ENCODE measurements at places on chromosomes 16 and 17.

- no peak for DNase-seq
Measured at GRCh38 chr16:74522160-74522559, 84.8 kb downstream of the GLG1 start.

DNA sequence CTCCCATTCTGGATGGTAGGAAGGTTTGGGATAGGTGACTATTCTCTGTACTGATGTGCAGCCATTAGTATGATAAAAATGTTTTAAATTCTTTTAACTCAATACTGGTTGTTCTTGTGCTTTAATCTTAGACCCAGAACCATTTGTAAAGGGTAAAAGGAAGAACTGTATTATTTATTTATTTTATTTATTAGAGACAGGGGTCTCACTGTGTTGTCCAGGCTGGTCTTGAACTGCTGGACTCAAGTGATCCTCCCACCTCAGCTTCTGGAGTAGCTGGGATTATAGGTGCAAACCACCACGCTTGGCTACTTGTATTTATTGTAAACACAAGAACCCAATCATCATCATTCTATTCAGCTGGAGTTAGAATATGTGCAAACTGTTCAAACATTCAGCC lies 2.2 kb upstream of the MOSMO start:
- DNase-seq, result no peak

- DNase-seq, result no peak
Measured at GRCh38 chr17:30996486-30996885, 25.6 kb downstream of the RNF135 start.

GRCh38 chr17:78905116-78905515 lies 2.1 kb upstream of the CEP295NL start:
- DNase-seq, result no peak

DNA sequence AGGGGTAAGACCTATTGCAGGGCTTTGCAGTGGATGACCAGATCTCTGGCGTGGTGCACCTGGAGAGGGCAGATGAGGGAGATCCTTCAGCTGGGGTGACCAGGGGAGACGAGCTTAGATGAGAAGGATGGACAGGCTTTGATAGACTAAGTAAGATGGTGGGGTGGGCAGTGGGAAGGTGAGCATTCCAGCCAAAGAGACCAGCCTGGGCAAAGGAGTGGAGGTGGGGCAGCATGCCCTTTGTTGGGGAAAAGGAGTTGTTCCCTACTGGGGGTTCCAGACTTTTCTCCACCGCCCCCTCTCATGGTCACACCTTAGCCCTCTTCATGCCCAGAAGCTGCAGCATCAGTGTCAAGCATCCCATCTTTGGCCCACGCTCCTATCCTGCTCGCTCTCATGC lies 27.6 kb downstream of the ANKRD40 start:
- DNase-seq, result no peak

DNA sequence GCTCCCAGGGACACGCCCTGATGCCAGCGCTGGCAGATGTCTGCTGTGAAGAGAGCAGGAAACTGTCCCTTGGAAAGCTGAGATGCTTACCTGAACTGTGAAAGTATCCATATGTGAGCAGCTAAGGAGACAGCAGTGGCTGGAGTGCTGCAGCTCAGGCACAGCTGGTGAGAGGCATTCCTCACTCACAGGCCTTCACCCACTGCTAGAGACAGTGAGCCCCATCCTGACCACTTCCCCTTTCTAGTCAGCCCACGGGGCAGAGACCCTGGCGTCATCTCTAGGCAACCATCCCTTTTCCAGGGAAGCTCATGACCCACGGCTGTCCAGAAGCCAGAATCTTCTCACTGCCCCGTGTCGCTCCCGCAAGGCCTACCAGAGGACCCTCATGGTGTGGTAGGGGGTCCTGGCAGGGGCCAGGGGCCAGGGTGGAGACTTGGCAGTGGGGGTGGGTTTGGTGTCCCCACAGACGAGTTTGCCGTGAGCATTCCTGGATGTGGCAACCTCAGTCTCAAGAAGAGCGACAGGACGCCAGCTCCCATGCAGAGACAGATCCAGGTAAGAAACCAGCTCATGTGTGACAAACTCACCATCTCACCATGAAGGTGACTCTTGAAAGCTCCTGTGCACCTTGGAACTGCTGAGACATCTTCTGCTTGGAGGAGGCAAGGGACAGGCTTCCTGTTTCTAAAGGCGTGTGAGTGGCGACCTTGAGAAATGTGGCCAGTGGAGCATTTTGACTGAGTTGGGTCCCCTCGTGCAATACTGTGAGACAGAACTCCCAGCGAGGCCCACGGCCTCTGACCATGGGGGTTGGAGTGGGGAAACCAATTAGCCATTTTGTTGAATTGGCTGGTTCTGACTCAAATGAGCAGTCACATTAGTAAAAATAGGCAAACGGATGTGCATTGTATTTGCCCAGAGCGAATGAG lies at the start of gene SCIMP:
TSS of gene SCIMP (minus strand) at position 216 of the 932 bp plus-strand sequence. CDS start at position 111, 105 bp downstream.
- no peak for DNase-seq

GRCh38 chr17:67998466-67998865 lies 2.2 kb upstream of the C17orf58 start:
- no peak for DNase-seq

GRCh38 chr16:53901408-53901807 lies 197.5 kb downstream of the FTO start:
- DNase-seq, result no peak

DNA sequence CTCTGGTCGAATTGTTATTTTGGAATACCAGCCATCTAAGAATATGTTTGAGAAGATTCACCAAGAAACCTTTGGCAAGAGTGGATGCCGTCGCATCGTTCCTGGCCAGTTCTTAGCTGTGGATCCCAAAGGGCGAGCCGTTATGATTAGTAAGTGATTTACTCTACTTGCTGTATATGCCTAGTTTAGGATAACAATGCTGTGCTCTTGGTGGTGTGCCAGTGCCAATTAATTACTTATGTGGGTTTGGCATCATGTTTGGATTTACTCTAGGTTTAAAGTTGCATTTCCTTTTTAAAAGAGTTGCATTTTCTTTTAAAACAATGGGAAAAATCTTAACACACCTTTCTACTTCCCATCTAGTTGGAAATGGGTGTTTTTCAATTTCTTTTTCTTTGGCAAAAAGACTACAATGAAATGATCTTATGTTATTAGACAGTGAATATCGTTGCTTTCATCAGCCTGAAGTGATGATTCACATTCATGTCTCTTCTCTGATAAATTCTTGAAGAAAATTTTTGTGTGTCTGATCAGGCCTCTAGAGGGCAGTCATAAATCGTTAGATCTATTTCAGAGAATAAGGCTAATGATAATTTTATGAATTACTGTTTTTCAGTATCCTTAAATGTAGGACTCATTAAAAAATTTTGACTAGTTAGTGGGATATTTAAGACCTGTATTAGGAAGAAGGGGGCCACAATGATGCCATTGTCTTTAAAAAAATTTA lies 5.6 kb downstream of the SF3B3 start:
- DNase-seq, result peak; percentile 46

DNA sequence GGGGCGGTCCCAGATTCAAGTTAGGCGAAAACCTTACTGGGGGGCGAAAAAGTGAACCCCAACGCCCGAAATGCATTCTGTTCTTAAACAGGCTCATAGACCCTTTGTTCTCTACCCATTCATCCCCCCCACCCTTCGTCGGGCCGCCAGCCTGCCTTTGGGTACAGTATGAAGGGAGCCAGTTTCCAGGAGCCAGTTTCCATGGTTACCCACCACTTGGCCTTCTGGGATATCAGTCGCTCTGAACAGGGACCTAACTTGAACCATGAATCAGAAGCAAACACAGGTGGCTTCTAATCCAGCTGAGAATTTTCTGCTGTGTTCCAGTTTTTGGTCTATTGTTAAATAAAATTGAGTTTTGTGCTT lies 532 bp downstream of the DHX40 start:
- DNase-seq, result peak; percentile 41

- no peak for DNase-seq
Measured at GRCh38 chr16:67141391-67141790, 9.4 kb downstream of the B3GNT9 start.

- no peak for DNase-seq
Measured at GRCh38 chr16:78823027-78823426, 723.6 kb downstream of the WWOX start.

DNA sequence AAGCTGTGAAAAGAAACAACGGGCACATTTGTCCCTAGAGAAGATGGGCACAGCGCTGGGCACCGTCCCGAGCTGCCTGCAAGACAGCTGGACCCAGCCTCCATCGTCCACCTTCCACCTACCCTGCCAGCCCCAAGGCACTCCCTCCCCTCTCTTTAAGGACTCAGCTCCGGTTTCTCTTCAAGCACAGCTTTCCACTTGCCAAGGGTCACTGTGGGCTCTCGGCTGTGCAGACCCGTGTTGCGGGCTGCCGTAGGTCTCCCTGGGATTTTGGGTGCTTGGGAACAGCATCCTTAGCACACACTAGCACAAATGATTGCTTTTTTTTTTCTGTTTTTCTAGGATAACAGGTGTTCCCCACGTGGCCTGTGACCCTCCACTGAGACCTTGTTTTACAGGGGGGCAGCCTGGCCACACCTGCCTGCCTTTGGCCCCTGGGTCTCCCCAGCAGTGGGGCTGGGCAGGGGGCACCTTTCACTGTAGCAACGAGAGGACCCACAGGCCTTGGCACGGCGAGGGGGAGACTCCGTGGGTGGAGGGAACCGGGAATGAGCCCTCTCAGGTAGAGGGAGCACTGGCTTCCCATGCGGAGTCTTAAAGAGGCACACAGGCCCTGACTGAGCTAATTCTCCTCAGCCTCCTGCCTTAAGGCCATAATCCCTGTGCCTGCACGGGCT lies 1.4 kb downstream of the CHMP6 start:
- no peak for DNase-seq

GRCh38 chr17:47276868-47277267 lies 23.2 kb downstream of the ITGB3 start:
- DNase-seq, result peak; percentile 76

GRCh38 chr17:7354262-7354843 lies 603 bp upstream of the TMEM95 start:
- DNase-seq, result no peak

GRCh38 chr17:60680754-60681153 lies 3.1 kb downstream of the BCAS3 start:
- DNase-seq, result no peak

- no peak for DNase-seq
Measured at GRCh38 chr16:22887445-22887844, 73.5 kb downstream of the HS3ST2 start.

DNA sequence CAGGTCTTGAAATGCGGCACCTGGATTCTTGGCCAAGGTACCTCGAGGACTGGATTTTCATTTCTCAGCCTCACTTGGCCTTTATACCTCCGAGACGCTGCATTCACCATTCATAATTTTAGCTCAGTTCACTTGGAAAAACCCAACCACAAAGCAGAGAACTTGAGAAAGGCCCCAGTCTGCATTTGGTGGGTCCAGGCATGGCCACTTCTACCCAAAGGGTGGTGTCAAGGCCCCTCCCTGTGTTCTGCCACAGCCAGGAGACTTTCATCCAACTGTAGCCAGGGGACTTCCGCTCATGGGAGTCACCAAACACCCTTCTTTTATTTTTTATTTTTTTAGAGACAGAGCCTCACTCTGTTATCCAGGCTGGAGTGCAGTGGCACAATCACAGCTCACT lies 14.7 kb upstream of the TVP23A start:
- DNase-seq, result no peak

GRCh38 chr17:45369421-45369820 lies 52.6 kb upstream of the MAP3K14 start:
- no peak for DNase-seq

GRCh38 chr16:19722269-19722952 lies 4.3 kb downstream of the IQCK start:
- no peak for DNase-seq

DNA sequence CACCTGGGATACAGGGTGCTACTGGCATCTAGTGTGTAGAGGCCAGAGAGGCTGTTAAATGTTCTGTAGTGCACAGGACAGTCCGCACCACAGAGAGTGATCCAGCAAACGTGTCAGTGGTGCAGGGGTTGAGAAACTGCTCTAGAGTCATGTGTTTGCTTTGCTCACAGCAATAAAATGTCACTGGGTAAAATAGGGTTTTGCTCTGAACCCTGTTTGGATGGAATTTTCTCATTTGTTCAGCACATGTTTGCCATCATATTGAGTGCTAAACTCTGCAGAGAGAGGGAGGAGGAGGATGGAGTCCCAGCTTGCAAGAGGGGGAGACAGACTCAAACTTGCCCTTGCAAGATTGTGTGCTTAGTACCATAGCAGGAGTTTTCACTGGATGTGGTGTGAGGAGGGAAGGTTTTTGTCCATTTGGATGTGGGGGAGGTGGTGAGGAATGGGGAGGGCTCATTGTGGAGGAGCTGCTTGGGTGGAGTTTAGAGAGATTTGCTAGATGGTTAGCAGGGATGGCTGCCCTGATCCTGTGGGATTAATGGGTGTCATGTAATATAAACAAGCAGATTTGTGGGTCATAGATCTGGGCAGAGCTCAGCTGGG lies 11.8 kb downstream of the PLCG2 start:
- no peak for DNase-seq

DNA sequence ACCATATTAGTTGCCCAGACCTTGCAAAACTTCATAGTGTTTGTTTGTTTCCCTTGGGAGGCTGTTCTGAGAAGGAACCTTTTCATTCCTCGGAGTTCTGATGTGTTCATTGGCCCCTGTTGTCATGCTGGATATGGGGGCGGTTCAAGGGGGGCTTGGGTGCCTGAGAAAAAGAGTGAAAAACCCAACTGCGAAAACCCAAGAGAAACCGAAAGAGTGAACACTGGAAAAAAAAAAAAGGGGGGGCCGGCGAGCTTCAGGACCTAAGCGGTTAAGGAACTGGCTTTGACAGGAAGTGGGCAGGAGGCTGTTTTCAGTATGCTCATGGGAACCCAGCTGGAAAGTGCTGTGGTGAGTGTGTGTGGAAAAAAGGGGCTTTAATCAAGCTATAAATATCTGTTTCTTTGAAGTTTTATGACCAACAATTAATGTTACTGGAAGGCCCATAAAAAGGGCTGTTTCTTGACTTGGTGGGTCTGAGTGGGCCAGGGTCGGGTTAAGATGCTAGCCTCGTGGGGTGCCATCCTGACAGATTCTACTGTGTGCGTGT lies 510.7 kb downstream of the MAF start:
- DNase-seq, result no peak

DNA sequence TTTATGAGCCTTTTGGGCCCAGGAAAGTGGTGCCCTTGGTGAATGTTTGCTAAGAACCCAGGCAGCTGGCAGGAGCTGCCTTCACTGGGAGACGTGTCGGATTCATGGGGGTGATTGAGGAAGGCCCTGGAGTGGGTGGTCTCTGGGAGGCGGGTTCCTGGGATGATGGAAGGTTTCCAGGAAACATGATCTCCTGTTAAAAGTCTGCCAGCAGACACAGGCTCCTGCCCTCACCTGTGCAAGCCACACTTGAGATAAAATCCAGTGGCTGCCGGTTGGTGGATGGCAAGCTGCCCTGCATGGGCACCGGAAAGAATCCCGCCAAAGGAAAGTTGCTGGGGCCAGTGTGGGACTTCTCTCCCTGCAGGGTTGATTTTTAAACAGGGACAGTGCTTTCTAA lies 189.0 kb upstream of the CIBAR2 start:
- DNase-seq, result no peak

DNA sequence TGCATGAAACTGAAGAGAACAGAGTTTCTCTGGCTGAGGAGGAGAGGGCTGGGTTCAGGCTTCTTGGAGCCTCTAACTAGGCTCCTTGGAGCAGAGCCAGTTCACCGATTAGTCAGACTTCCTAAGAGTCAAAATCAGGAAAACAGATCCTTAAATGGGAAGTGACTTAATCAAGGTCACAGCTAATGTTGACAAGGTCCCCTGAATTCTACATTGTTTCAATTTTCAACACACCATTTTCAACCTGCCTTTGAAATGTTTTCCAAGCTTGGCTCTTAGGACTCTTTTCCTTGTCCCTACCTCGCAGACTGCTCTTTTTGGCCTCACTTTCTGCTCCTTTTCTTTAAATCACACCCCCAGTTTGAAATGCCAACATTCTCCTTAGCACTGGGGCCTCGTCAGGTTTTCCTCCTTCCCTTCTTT lies 16.3 kb downstream of the MYL4 start:
- DNase-seq, result no peak
